ENCODE measurements at places on chromosomes 5 and 9.

DNA sequence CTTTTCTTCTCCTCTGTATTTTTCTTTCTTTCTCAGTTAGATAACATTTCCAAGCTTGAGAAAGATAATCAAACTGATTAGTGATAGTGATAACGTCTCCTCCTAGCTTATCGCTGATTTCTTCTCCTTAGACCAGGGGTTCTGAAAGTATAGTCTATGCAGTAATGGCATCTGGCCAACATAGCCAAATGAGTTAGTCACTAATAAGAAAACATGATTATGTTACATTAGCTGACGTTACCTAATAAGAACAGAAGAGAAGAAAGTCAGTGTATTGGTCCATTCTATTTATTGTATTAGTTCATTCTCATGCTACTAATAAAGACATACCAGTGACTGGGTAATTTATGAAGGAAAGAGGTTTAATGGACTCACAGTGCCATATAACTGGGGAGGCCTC lies 111.2 kb downstream of the STRBP start:
- DNase-seq, result no peak

DNA sequence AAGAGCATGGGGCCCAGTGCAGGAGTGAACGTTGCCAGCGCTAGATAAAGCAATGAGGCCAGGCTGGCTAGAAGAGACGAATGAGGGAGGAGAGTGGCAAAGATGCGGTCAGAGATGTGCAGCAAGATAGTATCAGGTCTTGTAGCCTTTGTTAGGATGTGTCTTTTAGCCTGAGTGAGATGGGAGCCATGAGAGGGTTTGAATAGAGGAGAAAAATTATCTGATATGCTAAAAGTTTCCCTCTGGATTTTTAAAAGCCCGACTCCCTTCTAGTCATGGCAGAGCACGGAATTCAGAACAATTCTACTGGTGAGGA lies 12.2 kb downstream of the DUSP1 start:
- no peak for DNase-seq

- DNase-seq, result no peak
Observed at GRCh38 chr5:108064302-108064701, 317.6 kb downstream of the FBXL17 start.

DNA sequence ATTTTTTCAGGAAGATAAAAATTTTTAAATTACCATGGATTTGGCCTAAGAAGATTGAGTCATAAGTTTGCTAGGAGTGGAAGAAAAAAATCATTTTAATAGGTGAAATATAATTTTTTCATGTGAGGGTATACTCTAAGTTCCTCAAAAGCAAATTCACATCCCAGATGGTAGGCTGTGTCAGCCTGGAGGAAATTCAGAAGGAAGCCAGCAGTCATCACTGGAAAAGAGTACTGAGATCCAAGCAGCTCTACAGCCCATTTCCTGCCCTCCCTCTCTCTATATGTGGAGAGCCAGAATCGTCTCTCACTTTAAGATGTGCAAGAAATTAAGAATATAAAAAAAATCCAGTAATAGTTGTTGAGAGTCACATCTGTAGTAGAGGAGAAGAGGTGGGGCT lies 126.5 kb upstream of the CDH18 start:
- no peak for DNase-seq

DNA sequence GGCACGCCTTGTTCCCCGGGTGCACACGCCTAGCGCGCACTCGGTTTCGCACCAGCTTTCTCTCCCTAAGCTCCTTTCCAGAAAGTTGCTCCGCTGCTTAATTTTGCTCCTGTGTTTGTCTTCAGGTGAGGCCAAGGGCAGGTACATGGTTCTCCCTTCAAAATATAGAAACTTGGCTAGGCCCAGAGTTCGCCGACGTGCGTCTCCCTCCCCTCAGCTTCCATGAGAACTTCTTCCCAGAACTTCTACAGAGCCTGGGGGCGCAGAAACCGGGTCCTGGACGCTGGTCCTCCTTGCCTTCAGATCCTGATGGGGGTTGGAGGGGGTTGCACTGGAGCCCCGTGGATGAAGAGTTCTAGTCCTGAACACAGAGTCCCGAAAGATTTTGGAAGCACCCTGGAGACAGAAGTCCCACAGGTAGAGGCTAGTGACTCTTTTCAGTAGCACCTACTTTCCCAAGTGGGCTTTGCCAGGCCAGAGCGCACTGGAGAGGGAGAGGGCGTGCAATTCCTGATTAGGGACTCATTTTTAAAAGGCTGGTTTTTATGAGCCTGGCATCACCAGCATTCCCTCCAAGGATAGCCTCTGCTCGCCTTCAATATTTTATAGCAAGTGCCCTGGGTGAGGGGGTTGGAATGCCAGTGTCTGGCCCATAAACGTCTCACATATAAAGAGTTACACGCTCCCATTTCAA lies 128.4 kb downstream of the TMEM174 start:
- DNase-seq, result no peak

- DNase-seq, result no peak
Observed at GRCh38 chr9:98039607-98040017, 16.9 kb upstream of the NANS start.

DNA sequence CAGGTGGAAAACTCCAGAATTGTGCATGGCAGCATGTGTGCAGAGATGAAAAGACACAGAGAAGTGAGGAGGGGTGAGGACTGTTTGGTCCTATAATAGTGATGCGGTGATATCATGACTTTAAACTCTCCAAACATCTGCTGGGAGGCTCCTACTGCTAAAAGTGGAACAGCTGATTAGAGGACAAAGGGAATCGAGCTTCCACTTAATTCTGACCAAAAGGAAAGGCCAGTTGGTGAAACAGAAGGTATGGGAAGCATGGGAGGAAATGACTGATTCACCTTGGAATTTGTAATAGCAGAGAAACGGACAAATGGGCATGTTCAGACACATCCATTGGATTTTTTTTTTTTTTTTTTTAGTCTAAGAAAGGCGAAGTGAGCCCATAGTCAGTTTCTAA lies 67.5 kb upstream of the MAMDC2 start:
- no peak for DNase-seq

DNA sequence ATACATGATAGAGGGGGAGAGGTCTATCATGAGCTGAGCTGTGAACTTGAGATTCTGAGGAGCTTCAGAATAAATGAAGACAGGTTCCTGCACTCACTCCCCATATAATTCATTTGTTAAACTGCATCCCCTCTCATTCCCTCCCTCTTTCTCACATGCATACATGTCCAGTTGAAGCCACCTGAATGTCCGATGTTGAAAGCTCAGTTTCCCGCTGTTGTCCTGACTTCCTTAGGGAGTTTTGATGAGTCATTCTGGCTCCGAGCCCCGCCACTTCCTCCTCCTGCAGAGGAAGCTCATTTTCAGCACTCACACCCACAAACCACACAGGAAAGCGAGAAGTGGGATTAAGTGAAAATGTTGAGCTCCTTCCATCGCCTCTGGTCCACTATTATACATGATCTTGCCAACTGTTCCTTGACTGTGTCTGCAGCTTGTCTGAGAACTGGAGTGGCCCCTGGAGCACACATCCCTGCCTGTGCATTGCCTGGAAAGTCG lies 121.2 kb downstream of the CEMIP2 start:
- DNase-seq, result peak; percentile 11

- DNase-seq, result no peak
Observed at GRCh38 chr9:74403581-74403980, 93.6 kb upstream of the RORB start.

GRCh38 chr5:80082281-80082680 lies 47.1 kb downstream of the THBS4 start:
- no peak for DNase-seq

DNA sequence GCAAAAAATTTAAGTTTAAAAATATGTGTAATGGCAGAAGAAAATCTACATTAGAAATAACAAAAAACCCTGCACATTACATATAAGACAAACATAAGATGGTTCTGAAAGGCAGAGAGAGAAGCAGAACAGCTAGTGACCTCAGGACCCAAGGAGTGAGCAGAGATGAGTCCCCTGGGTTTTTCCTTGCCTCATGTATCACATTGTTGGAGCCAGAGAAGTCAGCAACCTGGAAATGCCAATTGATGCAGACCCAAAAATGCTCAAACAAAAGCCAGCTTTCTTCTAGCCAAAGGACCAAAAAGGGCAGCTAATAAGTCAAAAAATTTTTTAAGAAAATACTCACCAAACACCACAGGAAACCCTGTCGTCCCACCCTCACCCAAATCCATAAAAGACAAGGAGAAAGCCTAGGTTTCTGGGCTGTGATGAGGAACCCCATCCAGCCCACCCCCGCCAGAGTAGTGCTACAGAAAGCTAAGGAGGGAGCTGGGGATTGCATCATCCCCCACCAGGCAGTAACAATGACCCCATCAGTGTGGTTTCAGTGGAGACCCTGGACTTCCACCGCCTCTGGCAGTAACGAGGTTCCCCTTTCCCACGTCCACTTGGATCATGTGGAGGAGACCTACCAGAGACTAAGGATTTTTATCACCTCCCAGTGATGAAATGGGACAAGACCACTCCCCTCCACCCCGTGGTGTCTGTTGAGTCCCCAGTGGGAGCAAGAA lies 17.6 kb downstream of the DENND1A start:
- no peak for DNase-seq

DNA sequence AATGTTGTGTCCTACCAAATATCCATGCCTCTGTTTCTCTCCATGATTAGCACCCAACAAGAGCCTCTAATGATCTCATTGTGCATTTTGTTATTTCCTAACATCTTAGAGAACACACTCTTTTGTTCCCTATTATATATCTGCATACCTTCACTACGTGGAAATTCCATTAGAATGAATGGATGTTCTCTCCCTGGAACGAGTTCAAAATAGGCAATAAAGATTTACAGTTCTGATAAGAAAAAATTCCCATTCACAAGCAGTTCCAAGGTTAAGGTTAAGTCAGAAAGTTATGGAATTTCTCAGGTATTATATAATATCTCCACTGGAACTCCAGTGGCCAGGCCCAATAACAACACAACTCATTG lies 83.7 kb downstream of the TRPM6 start:
- DNase-seq, result no peak

GRCh38 chr9:86684148-86684547 lies 263.2 kb downstream of the GAS1 start:
- DNase-seq, result no peak

- no peak for DNase-seq
Observed at GRCh38 chr5:74950836-74951515, 84.8 kb upstream of the FAM169A start.

DNA sequence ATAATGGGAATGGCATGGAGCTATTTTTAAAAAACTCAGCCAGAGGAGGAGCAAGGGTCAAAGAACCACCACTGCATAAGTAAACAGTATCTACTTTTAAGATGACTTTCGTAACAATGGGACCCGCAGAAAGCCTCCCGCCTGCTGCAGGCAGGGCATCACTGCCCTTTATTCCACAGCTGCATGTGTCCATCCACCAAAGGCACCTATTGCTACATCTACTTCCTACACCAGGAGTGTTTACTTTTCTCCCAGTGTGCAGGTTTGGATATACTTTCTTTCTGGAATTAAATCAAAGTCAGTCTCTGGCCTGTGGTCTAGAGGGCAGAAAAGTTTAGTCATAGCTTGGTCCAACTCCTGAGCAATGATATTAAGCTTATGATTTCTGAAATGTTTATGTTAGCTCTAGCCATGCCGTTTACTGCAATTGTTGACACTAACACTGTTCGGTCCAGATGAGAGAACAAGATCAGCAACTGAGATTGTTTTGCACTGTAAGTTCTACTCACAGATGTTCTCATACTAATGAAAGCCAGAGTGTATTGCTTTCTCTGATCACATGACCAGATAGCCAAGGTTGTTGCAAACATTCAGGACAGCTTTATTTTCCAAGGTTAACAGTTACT lies 391.5 kb downstream of the FGF10 start:
- no peak for DNase-seq

DNA sequence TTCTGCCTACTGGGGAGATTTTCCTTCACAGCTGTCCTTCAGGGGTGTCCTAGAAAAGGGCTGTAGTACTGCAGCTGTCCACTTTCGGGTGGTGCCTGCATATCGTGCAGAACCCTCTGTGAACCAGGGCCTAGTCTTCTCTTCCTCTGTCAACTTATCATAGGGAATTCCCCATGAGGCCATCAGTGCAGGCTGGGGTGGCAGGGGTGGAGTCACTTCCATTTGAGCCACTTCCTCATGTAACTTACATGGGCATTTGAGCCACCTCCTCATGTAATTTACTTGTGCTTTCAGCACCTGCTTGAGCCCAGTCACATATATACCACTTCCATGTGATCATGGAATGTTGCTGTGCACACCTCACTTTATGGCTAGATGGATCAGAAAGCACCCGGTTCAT lies 742.0 kb upstream of the RGMB start:
- no peak for DNase-seq

DNA sequence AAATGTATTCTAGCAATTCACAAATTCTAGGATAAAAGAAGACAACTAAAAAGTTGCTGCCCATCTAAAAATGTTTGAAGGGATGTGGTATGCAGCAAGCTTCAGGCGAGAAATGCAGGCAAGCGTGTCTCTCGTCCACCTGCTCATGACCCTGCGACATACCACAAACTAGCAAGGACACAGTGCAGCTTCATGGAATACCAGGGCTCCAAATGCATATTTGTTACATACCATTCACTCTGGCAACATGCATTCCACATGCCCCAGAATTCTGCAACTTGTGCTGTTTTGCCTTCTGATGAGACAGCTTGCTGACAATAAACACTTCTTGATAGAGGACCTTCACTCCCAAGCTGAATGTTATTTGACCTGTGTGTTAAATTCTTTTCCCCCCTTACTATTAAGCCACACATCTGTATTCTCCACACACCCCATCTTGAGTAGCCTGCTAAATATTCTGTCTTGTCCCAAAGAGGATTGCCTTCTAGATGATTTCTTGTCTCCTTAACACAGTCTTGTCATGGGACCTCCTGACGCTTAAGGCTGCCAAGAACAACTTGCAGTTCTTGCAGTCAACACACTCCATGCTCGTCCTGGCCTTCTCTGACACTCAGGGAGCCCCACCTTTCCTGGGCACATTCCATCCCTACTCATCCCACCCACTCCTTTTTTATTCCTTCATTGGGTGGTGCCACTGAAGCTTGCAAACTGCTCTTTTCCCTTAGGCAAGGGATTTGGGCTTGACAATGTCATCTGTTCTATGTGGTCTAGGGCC lies 340.5 kb downstream of the PIK3R1 start:
- no peak for DNase-seq

DNA sequence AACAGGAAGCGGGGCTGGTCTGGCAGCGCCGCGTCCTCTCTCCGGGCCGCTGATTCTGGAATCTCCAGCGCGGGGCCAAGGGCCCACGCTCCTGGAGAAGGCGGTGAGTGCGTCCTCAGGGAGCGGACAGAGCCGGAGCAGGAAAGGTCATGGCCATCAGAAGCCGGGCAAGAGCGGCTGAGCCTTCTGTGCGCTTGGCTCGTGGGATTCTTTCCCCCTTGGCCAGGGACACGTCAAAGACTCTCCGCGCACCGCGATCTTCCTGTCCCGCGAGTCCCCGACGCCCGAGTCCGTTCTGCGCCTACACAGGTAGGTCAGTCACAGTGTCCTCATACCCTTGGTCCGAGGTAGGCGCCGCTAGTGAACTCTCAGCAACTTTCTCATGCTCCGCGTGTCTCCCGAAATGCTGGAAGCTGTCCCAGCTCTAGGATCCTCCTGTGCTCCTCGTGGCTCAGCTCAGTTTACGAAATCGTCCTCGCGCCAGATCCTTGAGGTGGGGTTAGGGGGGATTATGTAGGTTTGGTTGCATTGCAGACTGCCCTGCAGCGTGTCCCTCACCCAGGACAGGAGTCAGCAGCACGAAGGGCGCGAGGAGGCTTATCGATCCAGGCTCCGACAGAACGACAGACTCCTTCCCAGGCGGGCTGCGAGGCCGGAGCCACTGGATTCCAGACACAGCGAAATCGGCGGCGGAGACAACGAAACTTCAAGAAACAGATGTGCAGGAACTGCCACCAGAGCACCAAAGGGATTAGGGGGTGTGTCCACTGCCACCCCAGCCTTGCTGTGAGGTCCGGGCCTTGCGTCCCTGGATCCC lies 8.7 kb downstream of the LHX6 start:
- no peak for DNase-seq
